ENCODE measurements at places on chromosomes 13 and 19.

- DNase-seq = peak; percentile 21
Measured at GRCh38 chr13:51240958-51241357, 18.8 kb downstream of the FAM124A start.

DNA sequence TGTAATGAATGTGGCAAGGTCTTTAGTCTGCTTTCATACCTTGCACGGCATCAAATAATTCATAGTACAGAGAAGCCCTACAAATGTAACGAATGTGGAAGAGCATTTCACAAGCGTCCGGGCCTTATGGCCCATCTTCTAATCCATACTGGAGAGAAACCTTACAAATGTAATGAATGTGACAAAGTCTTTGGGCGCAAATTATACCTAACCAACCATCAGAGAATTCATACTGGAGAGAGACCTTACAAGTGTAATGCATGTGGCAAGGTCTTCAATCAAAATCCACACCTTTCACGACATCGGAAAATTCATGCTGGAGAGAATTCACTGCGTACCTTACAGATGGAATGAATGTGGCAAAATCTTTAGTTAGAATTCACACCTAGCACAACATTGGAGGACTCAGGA lies 3.3 kb upstream of the ZNF880 start:
- no peak for DNase-seq

DNA sequence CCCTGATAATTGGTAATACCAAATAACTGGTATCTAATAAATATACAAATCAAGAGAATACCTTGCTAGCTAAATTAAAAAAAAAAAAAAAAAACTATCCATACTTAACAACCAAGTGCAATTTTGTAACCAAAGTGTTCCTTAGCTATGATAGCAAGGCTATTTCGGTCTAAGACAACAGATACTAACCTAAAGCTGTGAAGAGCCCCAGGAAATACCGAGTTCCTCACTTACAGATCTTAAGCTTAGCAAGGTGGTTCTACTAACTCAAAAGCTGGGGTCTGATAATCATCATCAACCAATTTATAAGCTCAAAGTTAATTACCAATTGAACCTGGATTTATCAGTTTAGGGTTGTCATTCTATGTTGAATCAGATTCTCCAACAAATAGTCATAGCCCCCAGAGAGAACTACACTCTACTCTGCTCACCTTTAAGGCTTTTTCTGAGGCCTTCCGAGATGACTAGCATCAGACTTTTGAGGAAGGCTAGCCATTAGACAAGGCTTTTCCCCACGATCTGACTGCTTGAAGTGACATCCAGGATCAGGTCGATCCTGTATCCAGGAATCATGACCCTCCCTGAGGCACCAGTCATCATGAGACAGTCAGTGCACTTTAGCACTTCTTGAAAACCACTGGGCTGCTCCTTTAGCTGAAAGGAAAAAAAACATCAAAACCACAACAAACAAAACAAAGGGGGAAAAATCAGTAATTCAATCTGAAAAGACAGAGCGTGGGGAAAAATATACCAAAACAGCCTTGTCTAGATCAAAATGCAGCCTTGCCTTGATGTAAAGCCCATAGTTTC lies 31.9 kb downstream of the INTS6 start:
- DNase-seq = no peak

GRCh38 chr19:29800100-29800825 lies 11.5 kb upstream of the CCNE1 start:
- no peak for DNase-seq

- no peak for DNase-seq
Measured at GRCh38 chr13:113231306-113232207, 22.1 kb downstream of the CUL4A start.

DNA sequence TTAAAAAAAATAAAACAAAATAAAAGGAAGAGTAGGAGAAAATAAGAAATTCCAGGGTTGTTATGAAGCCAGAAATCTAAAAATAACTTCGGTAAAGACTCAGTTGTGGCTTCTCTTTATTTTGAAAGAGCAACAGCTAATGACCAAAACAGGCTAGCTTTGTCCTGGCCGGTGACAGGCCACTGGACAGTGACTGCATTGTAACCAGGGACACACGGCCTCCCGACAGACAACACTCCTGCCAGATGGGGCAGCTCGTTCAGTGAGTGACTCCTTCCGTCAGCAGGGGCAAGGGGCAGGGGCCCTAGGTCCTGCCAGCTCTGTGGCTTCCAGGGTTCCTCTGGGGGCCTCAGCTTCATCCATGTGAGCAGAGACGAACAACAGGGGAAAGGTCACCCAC lies 173.4 kb downstream of the KATNAL1 start:
- no peak for DNase-seq

DNA sequence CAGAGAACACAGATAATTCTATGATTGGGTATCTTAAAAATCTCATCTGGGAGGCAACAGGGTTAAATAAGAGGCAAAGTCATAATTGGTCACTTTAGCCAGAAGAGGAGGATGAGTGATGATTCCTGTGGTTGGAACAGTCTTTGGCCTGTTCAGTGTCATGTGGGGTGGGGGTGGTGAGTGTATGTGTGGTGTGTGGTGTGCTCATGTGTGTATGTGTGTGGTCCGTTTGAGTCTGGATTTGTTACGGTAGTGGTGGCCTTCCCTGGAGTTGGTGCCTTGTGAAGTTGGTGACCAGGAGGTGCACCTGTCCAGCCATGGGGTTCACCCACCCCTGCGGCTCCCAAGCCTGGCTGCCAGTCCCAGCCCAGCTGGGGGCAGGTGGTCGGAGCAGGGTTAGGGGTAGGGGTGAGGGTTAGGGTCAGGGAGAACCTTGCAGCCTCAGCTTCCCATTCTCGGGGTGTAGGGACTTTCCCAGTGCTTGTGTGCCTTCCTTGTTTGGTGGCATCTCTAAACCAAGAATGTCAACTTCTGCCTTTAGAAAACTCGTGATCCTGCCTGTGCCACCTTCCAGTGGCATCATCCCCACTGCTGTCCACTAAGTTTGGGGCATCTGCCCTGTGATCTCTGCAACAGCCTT lies 97.5 kb downstream of the RAB20 start:
- no peak for DNase-seq

GRCh38 chr13:60431108-60431700 lies 34.2 kb downstream of the TDRD3 start:
- no peak for DNase-seq

- no peak for DNase-seq
Measured at GRCh38 chr13:20565115-20565736, 1.7 kb upstream of the IFT88 start.

DNA sequence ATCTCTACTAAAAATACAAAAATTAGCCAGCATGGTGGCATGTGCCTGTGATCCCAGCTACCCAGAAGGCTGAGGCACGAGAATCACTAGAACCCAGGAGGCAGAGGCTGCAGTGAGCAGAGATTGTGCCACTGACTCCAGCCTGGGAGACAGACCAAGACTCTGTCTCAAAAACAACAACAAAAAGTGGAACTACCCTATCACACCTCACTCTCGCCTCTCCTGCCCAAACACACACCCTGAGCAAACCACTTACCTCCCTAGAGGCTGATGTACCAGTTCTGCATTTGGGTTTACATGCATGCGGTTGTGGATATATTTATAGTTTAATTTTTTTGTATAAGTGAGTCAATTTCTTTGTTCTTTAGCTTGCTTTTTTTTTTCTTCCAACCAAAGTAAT lies 7.7 kb upstream of the PTOV1 start:
- DNase-seq = no peak

DNA sequence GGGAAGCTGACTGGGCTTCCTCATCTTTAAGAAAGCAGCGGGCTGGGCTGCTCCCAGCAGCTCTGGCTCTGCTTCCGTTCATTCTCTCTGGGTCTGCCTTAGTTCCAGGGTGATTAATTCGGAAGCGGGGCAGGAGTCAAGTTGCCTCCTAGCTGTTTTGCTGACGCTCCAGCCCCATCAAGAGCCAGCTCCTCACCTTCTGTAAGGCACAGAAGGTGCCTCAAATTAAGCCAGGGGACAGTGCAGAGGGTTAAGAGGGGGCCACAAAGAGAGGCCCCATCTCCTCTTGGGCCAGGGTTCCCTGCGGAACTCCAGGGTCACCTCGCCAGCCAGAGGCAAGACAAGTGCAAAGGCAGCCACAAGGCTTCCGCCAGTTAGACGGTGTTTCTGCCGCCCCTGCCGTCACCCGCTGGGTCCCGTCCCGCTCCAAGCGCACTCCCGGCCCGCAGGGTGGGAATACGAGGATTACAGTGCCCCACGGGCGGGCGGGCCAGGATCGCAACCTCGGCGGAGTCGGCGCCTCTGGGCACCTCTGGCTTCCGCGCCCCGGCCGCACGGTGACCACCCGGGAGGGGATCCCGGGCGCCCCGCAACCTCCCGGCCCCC lies 508 bp downstream of the SLC15A1 start:
- no peak for DNase-seq

GRCh38 chr13:26695891-26696311 lies 64.7 kb downstream of the GPR12 start:
- no peak for DNase-seq

DNA sequence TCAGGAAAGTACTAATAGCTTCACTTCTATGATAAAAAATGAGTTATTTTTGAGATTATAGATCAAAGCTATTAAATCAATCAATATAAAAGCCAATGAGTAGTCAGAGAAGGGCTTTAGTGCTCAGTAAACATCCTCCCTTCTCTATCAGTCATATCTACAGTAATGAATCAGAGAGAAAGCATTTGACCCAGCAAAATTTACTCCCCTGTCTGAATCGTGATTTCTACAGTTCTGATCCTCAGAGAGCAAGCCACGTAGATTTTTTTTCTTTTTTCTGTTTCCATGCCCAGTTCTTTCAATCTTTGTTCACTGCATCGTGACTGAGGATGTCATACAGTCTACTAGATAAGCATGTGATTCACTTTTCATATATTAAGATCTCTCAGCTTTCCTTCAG lies 16.2 kb upstream of the MBNL2 start:
- DNase-seq = no peak

DNA sequence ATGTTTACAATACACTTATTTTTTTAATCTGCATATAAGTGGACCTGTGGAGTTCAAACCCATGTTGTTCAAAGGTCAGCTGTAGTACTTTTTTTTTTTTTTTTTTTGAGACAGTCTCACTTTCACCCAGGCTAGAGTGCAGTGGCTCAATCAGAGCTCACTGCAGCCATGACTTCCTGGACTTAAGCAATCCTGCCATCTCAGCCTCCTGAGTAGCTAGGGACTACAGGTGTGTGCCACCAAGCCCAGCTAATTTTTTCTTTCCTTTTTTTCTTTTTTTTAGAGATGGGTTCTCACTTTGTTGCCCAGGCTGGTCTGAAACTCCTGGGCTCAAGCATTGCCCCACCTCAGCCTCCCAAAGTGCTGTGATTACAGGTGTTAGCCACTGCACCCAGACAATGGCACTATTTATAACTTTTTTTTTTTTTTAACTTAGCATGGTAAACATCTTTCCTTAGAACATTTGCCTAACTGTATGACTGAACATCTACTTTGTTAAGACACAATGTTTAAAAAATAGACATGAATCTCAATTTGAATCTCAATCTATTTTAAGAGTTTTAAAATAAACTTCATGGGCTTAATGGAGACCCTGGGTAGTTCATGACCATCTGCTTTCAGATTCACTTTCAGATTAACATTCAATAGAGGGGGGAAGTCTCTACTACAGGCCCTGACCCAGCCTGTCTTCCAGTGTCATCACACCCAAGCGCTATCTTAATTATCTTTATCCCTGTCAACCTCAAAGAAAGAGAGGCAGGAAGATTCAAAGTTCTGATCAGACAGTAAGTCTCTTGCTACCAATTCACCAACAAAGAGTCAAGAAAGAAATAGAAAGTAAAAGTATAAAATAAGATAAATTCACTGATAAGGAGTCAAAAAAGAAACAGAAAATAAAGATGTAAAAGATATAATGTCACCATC lies 97.7 kb upstream of the DOCK9 start:
- DNase-seq = no peak

GRCh38 chr13:20831933-20832332 lies 58.2 kb upstream of the EEF1AKMT1 start:
- no peak for DNase-seq

DNA sequence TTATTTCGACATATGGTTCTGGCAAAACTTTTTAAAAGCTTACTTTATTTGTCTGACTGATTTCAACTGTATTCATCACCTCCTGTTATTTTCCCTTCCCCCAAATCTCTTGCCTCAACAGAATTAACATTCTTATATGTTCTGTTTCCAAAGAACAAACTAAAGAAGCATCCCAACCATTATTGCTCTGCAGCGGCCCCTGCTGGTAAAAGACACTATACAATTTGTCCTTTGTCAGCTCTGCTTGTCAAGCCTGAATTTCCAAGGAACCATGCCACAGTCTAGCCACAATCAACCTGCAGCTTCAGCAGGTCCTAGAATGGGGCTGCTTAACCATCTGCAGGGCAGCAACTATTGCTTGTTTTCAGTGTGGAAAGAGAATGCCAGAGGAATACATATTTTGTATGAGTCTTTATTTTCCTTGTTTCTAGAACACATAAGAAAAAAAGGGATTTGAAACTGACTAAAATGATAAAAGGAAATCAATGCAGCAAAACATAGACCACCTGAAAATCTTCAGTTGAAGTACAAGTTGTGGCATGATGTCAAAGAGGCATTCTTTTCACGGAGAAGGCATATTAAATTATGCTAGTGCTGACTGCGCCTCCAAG lies 845.3 kb downstream of the DIAPH3 start:
- DNase-seq = peak; percentile 58

- no peak for DNase-seq
Measured at GRCh38 chr13:52048516-52048915, 24.0 kb downstream of the UTP14C start.

DNA sequence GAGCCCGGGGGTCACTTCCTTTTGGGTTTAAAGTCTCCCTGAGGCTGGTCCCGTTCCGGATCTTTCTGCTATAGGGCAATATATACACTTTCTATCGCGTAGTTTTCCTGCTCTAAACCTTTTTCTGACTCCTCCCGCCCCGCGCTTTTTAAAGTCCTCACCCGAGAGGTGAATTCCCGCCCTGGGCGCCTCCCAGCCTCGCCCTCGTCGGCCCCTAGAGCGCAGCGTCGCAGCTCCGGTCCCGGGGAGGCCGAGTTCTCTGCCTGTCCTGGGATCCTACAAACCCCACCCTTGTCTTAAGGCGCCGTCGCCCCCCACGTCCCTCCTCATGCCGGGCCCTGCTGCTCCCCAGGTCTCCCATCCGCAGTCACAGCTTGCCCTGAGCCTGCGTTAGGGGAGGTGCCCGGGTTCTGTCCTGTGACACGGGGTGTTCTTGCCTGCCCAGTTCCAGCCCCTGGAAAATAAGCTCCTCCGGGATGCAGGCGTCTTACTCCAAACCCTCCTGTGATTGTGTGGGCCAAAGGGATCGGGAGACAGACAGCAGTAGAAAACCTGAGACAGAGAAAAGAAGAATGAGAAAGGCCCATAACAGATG lies 491 bp downstream of the ZNF525 start:
- DNase-seq = no peak

DNA sequence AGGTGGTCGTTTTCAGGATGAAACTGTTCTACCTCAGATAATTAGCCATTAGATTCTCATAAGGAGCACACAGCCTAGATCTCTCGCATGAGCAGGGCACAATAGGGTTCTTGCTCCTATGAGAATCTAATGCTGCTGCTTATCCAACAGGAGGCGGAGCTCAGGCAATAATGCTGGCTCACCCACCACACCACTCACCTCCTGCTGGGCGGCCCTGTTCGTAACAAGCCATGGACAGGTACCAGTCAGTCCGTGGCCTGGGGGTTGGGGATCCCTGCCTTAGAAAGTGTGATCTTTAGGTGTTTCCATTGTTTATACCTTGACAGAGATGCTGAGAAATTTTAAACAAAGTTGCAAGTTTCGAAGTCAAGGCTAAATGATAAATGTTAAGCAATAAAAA lies 344.6 kb upstream of the HTR2A start:
- DNase-seq = no peak

- DNase-seq = no peak
Measured at GRCh38 chr19:50794876-50795663, 4.9 kb downstream of the ACP4 start.

- DNase-seq = no peak
Measured at GRCh38 chr13:109769921-109770320, 16.5 kb downstream of the IRS2 start.
